AG09309 (cell line): ENCODE measurements at places on chromosomes 7 and 10.

DNA sequence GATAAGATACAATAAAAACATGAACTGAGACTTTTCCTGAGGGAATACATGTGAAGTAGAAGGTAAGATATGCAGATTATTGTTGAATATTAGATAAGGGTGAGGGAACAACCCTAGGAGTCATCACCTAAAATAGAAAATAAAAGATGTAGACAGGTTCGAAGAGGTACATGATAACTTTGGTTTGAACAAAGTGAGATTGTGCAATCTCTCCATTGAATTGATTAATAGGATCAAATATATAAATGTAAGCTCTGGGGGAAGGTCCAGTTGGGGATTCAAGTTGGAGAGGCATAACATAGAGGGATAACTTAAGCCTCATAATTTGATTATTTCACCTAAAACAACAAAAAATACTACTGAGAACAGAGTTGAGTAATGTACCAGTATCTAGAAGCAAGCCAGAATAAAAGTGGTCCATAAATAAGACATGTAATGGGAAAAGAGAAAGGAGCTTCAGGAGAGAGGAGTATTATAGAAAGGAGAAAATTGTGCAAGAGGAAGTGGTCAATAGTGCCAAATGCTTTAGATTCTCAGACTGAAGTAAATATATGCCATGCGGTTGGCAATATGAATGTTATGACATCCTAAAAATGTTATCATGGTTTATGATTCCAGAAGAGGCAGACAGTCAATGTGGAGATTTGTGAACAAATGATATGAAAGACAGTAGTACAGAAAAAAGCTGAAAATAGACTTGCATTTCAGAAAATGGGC, 282.3 kb upstream of the CHRM2 start:
- DNase-seq, result no peak

DNA sequence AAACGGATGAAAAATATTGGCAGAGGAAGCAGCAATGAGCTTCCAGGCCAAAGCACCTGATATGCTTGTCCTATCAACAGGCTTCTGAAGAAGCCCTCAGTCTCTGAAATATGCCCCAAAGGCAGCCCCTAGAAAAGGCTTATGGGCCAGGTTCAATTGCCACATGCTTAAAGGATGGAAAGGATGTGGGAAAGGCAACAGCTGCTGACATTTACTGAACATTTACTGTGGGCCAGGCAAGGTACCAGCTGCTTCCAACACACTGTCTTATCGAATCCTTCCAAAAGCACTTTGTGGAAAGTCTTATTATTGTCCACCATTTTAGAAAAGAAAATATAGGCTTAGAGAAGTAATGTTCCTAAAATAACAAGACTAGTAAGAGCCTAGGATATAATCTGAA, 56.5 kb downstream of the DOCK4 start:
- no peak for DNase-seq

DNA sequence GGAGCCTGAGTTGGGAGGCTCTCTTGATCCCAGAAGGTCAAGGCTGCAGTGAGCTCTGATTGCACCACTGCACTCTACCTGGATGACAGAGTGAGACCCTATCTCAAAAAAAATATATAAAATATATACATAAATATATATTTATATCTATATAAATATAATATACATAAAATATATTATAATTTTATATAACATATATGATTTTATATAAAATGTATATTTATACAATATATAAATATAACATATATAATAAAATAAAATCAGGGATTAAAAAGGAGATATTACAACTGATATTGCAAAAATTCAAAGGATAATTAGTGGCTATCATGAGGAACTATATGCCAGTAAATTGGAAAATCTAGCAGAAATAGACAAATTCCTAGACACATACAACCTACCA, 353.5 kb upstream of the HPS1 start:
- no peak for DNase-seq

GRCh38 chr7:1020849-1021251, 23.5 kb upstream of the GPR146 start:
- no peak for DNase-seq

DNA sequence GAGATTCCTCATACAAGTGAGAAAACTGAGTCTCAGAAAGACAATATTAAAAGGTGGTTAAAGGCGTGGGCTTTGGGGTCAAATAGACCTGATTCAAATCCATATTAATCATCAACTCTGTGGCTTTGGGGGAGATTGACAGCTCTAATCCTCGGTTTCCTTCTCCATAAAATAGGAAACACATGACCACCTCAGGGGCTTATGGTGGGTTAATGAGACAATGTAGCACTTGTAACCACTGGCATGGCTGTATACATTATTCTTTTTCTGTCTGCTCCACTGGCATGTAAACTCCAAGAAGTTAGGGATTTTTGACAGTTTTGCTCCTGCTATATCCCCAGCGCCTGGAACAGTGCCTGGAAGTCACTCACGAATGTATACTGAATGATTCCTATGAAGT, 120.8 kb upstream of the GAD2 start:
- no peak for DNase-seq

- DNase-seq, result no peak
Observed at GRCh38 chr10:106615081-106615480, 549.4 kb downstream of the SORCS1 start.

- DNase-seq, result no peak
Observed at GRCh38 chr10:29730969-29731368, 96.2 kb upstream of the SVIL start.

DNA sequence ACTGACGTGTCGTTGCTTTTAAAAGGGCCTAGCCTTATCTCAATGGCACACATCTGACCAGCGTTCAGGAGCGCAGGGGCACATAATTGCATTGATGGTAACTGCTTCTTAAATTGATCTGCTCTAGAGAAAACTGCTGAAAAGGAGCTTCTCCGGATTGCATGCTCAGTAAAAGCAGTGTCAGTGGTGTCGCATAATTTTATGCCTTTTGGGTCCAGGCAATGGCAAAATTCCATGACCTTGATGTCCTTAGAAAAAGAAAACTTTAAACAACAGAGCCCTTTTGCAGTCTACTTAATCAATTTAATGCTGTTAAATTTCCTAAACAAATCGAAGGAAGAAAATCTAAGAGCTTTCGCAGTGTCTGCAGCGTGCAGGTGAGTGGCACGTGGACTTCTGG, 75.7 kb downstream of the PTPRE start:
- no peak for DNase-seq

- DNase-seq, result no peak
Observed at GRCh38 chr10:130358981-130359650, 222.9 kb downstream of the GLRX3 start.

DNA sequence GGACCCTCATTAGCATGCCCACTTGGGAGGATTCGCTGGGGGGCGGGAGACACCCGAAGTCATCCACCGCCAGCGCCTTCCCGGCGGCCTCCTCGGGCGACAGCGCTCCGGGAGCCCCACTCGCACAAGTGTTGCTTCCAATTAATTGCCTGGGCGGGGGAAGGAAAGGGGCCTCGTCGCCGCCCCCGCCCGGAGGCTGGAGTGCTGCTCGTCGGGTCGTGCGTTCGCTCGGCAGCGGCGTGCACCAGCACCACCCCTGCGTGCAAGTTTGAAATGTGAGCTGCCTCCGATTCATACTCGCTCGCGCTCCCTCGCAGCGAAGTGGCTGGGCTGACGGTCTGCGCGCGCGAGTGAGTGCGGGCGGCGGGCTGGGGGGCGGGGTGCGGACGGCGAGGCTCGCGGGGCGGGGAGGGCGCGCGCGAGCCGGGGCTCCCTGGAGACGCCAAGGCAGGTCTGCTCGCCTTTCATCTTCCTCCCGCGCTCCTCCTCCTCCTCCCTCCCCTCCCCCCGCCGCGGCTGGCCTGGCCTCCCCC, 104.6 kb upstream of the PPIF start:
- DNase-seq, result peak; percentile 46

DNA sequence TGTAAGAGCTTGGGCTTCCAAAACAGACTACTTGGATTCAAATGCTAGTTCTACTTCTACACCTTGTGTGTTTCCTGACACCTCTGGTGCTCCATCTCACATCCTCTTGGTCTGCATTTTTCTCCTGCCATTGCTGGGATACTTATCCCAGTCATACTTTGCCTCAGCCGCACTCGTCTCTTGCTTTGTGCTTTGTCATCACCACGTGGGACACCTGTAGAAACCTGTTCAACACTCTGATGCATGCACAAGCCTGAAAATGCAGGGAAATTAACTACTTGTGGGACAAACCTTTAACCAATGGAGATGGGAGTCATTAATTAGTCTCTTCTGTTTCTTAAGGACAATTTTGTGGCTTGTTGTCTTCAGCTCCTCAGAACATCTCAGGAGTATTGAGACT, 94.2 kb upstream of the PHYHIPL start:
- DNase-seq, result no peak
